Natural killer cell (primary cell): ENCODE measurements at places on chromosomes 12 and 14. TPM values are rescaled to one million over a fixed set of nuclear protein-coding genes. Genes with fewer than 3 reads are reported as not detected.

Gene RAD51B
- total RNA-seq: 28.6 TPM

Gene OR6C2
- not detected for total RNA-seq

GRCh38 chr14:64880221-64881121, 764 bp upstream of the SPTB start:
- peaks cover 10% of the 10 kb centered on the region for H3K4me1 ChIP-seq
- H3K27me3 ChIP-seq: peaks cover 35% of the 10 kb centered on the region
- H3K27ac ChIP-seq: no peak overlapping the region
- H3K36me3 ChIP-seq: no peaks in the 10 kb centered on the region
- peak; percentile 36 for DNase-seq

GRCh38 chr14:54787261-54787660, 115.4 kb downstream of the GCH1 start:
- H3K27ac ChIP-seq: no peak overlapping the region
- no peaks in the 10 kb centered on the region for H3K27me3 ChIP-seq
- peaks cover 8% of the 10 kb centered on the region for H3K4me1 ChIP-seq
- no peaks in the 10 kb centered on the region for H3K36me3 ChIP-seq

DNA sequence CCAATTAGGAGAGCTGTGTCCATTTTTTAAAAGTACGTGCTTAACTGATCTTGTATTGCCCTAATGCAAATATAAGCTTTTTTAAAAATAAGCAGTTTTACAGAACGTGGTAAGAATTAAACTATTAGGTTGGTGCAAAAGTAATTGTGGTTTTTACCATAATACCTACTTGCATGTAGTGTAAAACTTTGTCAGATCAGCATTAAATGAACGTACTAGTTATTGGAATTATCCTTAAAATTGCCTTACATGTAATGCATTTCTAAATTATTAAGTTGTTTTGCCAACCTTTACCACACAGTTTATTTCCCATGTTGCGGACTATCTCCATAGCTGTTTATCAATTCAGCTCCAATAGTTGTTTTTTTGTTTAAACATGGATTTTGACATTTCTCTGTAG, 10.9 kb downstream of the CAND1 start:
- H3K27me3 ChIP-seq: no peaks in the 10 kb centered on the region
- peaks cover 23% of the 10 kb centered on the region for H3K36me3 ChIP-seq
- DNase-seq: no peak
- H3K4me3 ChIP-seq: no peak overlapping the region
- no peak overlapping the region for H3K27ac ChIP-seq
- no peaks in the 10 kb centered on the region for H3K4me1 ChIP-seq

DNA sequence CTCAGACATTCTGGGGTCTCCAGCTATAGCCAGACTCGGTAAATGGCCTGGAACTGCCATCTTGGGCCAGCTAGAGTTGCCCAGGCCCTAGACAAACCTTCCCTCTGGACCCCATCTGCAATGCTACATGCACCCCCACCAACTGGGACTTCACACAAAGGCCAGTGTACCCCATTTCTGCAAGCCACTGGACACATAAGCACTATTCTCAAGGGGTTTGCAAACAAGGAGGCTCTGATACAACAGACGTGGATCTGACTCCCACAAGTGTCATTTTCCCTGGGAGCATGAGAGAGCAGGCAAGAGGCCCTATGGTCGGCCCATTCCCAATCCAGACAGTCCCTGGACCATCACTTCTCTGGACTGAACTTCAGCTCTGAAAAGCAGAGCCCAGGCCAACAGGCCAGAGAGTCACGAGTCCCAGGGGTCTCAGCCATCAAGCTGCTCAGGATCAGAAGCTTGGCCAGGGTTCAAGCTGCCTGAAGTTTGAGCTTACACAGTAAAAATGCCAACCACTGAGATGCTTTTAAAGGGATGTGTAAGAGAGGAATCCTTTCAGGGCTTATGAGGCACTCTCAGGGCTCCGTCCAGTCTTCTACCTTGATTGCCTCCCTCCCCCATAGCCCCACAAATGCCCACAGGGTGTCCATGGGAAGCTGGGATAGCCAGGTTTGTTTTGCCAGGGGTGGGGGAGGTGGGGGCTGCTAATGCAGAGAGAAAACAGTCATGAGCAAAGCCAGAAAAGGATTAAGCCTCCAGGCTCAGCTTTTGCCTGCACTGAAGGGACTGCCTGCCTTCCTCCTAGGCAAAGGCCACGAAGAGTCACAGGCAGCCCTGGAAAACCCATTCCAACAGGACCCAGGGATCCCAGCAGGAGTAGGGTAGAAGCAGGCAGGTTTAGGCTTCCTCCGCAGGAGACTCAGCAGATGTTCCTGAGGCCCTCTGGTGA, 31.7 kb upstream of the PNMA1 start:
- peak overlapping the region; percentile 84 for H3K27ac ChIP-seq
- no peak overlapping the region for H3K4me3 ChIP-seq
- DNase-seq: no peak
- H3K27me3 ChIP-seq: no peaks in the 10 kb centered on the region

DNA sequence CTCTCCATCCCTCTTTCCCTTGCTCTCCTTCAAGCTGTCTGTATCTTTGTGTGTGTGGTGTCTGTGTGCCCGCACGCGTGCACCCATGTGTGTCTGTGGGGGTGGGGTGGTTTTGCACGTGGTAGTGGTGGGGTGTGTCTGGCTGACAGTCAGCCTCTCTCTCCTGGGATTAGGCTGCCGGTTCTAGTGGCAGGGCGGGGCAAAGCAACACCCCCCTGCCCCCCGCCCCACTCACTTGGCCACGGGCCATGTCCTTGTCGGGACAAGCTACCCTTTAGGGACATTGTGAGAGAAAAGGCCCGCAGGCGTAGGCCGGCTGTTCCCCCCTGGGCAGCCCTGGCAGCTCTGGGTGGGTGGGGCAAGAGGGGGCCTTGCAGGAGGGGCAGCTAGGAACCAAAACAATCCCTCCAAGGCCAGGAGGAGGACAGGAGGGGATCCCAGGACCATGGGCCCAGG, 182.6 kb downstream of the ALG10 start:
- no peak overlapping the region for H3K27ac ChIP-seq
- H3K36me3 ChIP-seq: no peaks in the 10 kb centered on the region
- no peaks in the 10 kb centered on the region for H3K4me1 ChIP-seq
- no peaks in the 10 kb centered on the region for H3K27me3 ChIP-seq

DNA sequence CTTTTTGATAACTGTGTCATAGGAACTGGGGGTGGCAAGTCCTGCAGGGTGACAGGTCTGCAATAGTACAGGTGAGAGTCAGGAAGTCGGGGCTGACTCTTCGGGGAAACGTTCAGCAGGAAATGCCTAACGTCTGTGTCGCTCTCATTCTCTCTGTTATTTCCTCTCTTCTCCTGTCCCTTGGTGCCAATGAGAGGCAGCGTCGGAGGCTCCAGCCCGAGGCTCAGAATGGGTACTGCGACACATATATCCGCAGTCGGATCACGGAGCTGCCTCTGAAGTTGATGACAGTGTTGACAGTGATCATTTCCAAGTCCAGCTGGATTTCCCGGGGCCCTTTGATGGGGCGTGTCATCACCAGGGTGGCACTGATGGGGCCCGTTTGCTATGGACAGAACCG, 2.7 kb upstream of the TC2N start:
- H3K27me3 ChIP-seq: no peaks in the 10 kb centered on the region
- no peak overlapping the region for H3K4me3 ChIP-seq
- DNase-seq: peak; percentile 89
- H3K4me1 ChIP-seq: peaks cover 85% of the 10 kb centered on the region
- peak overlapping the region; percentile 70 for H3K27ac ChIP-seq
- H3K36me3 ChIP-seq: no peaks in the 10 kb centered on the region

GRCh38 chr14:61255968-61256367, 25.2 kb downstream of the TMEM30B start:
- DNase-seq: no peak
- H3K4me3 ChIP-seq: no peak overlapping the region
- no peaks in the 10 kb centered on the region for H3K4me1 ChIP-seq
- no peaks in the 10 kb centered on the region for H3K36me3 ChIP-seq

DNA sequence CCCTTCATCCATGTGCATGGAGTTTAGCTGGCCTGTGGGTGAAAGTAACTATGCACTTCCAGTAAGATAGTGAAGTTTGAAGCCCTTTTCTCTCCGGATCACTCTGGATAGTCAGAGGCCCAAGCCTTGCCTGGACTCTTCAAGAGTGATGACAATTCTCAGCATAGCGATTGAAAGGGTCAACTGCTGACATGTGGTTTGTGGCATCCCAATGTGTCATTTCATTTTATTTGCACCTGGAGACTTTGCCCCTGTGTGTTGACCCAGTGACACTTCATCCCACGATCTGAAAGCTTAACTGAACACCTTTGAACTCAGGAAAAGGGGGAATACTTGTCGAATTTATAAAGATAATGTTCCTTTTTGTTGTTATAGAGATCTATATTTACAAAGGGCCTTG, 711.9 kb upstream of the TMEM132C start:
- no peak overlapping the region for H3K27ac ChIP-seq
- H3K36me3 ChIP-seq: no peaks in the 10 kb centered on the region
- H3K27me3 ChIP-seq: no peaks in the 10 kb centered on the region
- no peaks in the 10 kb centered on the region for H3K4me1 ChIP-seq
- no peak for DNase-seq

- H3K36me3 ChIP-seq: no peaks in the 10 kb centered on the region
- H3K27me3 ChIP-seq: no peaks in the 10 kb centered on the region
- no peaks in the 10 kb centered on the region for H3K4me1 ChIP-seq
- no peak for DNase-seq
- H3K27ac ChIP-seq: no peak overlapping the region
Measured at GRCh38 chr12:22262309-22262708, 72.2 kb downstream of the ST8SIA1 start.
